ENCODE measurements at places on chromosomes 16 and 17.

- DNase-seq = no peak
Measured at GRCh38 chr16:17605784-17606183, 135.0 kb upstream of the XYLT1 start.

- no peak for DNase-seq
Measured at GRCh38 chr16:83409347-83409746, 398.4 kb upstream of the HSBP1 start.

- DNase-seq = peak; percentile 44
Measured at GRCh38 chr16:7843261-7843660, 510.6 kb downstream of the RBFOX1 start.

DNA sequence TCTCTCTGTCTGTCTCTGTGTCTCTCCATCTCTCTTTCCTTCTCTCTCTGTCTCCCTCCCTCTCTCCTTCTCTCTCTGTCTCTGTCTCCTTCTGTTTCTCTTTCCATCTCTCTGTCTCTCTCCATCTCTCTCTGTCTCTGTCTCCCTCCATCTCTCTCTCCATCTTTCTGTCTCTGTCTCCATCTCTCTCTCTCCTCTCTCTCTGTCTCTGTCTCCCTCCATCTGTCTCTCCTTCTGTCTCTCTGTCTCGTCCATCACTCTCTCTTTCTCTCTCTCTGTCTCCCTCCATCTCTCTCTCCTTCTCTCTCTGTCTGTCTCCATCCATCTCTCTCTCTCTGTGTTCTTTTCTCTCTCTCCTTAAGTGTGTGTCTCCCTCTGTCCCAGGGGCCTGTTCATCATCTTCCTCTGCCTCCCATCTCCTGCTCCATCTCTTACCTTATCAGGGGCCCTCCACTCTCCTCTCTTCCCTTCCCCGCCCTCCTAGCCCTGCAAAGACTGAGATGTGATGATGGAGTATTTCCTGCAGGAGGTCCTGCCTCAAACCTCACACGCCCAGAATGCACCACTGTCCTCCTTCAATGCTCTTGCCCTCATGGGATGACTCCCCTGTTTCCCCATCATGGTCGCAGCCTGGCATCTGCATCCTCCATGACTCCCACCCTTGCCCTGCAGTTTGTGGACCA, 193.3 kb downstream of the GSG1L start:
- no peak for DNase-seq

DNA sequence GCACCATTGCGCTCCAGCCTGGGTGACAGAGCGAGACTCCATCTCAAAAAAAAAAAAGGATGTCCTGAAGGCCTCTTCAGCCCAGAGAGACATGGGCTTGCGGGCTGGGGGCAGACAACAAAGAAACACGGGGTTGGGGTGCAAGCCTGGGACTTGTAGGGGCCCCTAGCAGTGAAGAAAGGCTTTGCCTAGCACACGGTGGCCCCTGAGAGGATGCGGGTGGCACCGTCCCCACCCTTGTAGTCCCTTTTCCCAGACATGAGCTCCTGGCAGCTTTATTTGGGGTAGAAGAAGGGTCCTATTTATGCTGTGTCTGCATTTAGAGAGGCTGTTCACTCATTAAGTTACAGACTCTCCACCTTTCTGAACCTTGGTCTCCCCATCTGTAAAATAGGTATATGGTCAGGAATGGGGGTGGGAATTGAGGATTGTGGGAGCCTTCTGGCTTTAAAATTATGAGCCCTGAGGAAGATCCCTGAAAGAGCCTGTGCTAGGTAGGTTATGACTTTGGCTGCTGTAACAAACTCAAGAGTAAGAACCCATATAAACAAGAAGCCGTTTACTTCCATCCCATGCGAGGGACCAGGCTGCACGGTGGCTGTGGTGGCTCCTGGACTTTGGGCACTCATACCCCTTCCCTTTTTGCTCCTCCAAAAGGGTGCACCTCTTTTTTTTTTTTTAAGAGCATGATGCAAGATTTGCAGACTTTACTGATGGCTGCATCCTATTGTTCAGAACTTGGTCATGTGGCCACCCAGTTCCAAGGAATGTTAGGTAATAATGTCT, 20.6 kb upstream of the ADGRG1 start:
- no peak for DNase-seq

DNA sequence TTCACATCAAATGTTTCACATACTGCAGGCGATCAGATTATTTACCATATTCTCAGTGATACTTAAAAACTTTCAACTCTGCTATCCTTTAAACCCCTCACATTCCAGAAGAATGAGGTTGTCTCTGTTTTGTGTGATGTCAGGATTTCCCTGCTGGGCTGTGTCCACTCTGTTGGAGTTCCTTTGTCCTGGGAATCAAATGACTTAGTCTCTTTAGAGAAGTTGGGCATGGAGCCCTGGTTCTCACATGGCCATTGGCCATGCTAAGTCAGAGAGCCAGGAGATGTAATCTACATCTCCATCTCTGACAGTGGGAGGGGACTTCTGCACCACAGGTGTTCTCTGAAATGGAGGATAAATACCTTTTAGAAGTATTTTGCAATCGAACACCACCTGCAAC, 205.1 kb upstream of the MAF start:
- DNase-seq = no peak

GRCh38 chr16:56246051-56246817, 54.9 kb downstream of the GNAO1 start:
- no peak for DNase-seq

DNA sequence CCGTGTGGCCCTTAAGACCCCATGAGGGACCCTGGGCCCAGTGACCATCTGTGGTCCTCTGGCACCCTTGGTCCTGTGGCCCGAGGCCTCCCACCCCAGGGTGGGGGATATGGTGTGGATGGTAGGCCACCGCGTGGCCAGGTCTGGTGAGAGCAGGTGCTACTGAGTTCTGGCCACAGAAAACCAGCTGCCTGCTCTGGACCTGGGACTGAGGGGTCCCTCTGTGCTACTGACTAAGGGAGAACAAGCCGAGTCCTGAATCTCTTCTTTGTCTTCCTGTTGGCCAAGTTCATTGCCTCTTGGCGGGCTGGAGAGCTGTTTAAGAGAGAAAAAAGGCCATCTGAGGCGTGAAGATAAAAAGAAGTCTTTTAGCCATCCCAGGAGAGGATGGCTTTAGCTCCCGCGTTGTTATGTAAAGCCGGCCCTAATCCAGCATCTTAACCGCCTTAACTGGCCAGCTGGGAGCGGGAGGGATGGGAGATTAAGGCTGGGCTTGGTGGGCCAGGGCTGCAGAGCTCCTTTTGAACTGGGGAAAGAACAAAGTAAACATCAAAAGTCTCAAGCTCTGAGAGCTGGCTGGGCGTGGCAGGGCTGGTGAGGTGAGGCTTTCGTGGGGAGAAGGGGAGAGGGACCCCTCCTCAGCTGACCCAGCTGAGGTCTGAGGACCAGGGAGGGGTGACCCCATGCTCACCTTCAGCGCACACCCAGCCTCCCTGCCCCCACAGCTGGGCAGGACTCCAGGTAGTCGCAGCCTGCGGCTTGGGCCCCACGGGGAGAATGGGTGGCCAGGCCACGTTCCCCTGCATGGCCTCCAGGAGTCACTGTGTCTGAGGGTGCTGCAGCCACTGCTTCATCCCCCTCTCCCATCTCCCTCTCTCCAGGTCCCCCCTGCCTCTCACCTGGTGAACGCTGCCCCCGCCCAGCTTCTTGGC, 62.4 kb downstream of the NKD1 start:
- DNase-seq = no peak
